ENCODE measurements at places on chromosomes 2 and 18. TPM values are rescaled to one million over a fixed set of nuclear protein-coding genes. Genes with fewer than 3 reads are reported as not detected.

GRCh38 chr18:55374741-55375140, 213.3 kb downstream of the TCF4 start:
- DNase-seq, result no peak

- DNase-seq, result no peak
These were observed 1551.7 kb upstream of the SLC39A10 start for GRCh38 chr2:194105358-194105757.

The TOGARAM2 gene
- 3.2 TPM for total RNA-seq

The LRATD1 gene
- total RNA-seq, result not detected

The RTN4 gene
- total RNA-seq, result 110 TPM

The EIF2B4 gene
- total RNA-seq, result 44.8 TPM

The FAM237A gene
- not detected for total RNA-seq
